T-helper 1 cell (primary cell): ENCODE measurements at places on chromosomes 11 and 22.

DNA sequence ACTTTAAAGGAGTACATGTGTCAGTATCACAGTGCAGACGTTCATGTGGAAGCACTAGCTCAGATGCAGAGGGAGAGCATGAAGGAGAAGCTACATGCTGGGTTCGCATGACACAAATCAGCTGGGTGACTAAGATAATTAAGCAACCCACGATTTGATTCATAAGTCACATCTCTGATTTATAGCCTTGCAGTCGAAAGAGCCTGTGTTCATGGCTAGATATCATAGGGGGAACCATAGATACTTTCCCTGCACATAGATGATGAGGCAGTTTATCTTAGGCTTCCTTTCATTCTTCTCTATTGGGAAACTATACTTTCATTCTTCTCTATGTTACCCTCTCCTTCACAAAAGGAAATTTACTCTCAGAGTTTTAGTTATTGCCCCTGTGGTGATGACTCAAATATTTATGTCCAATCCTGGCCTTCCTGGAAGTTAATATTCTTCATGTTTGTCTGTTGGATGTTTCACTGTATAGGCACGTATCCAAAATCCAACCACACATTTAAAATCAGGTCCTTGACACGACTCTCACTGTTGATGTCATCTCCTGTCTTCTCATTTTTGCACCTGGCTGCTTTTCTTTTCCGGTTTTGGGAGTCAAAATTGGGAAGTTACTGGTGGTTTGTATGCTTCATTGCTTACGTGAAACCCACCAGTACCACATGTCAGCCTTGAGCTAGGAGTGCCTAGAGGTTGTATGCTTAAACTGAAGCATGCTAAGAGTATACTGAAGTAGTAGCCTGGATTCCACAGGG lies 56.3 kb upstream of the SLC5A12 start:
- DNase-seq, result no peak

GRCh38 chr11:76410851-76411357 lies 29.8 kb downstream of the GVQW3 start:
- DNase-seq, result no peak

DNA sequence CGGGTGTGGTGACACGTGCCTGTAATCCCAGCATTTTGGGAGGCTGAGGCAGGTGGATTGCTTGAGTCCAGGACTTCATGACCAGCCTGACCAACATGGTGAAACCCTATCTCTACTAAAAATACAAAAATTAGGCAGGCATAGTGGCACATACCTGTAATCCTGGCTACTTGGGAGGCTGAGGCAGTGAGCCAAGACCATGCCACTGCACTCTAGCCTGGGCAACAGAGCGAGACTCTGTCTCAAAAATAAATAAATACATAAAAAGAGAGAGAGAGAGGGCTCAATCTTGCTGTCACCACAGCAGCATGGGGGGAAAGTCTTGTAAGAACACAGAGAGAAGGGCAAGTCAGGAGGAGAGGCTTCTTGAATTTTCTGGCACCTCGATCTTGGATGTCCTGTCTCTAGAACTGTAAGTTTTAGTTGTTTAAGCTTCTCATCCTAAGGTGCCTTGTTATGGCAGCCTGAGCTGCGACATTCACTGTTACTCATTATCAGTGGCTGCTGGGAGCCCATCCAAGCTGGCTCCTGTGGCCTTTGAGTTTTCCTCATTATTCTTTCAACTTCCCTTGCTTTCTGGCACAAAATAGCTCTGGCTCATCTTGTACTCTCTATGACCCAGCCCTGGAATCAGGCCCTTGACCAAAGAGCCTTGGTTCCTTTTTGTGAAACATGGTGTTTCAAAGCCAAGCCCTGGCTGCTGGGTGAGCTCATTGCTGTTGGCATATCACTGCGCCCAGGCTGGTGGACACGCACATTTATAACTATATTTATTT lies 8.0 kb upstream of the PSMC3 start:
- DNase-seq, result no peak

- no peak for DNase-seq
These were observed 88.5 kb upstream of the FIBIN start for GRCh38 chr11:26905368-26905767.

GRCh38 chr11:20004866-20005265 lies 155.4 kb downstream of the DBX1 start:
- no peak for DNase-seq

DNA sequence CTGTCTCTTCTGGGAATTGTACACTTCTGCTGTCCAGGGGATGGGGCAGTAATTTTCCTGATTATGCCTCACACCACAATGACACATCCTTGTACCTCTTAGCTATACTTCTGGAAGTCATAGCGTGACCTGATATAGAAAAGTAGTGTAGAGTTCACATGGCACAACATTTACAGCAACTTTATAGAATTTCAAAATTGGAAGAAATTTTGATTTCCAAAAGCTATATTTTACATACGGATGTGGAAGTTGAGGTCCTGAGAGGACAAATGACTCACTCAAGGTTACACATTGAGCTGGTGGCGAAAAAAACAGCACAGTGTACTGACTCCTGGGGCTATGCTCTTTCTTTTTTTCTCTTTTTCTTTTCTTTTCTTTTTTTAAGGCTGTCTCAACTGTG lies 6.3 kb upstream of the CYP2R1 start:
- DNase-seq, result no peak

DNA sequence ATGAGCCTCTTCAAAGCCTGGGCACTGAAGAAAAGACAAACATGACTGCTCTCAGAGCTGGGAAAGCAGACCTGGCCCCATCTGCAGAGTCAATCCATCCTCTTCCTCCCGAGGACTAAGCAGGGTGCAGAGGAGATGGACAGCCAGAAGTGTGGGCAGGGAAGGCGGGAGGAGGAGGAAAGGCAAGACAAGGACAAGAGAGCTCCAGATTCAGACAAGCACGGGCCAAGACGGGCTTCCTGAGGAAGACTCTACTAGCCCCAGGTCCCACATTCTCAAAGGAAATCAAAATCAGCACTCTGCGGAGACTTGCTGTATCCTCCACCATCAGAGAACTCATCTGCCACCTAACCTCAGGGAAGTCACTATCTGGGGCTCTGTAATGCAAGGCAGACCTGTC lies 28.5 kb downstream of the OPCML start:
- no peak for DNase-seq

GRCh38 chr11:75445315-75445953 lies 12.4 kb upstream of the KLHL35 start:
- peak; percentile 49 for DNase-seq

GRCh38 chr11:59197991-59198390 lies 14.7 kb downstream of the MPEG1 start:
- DNase-seq, result no peak

DNA sequence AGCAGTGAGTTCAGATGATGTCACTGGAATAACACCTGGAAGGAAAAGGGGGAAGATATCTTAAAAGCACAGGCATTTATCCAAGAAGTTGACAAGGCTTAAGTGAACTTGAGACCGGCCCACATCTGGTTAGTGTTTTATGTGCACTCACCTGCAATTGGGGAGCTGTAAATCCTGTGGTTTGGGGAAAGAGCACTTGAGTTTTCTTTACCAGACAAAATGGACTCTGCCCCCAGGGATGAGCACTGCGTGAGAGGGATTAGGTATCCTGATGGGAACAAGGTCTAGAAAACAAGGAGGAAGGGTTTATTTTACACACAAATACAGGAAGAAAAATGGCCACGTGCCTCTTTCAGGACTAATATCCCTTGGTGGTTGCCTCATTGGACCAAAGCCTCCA lies 15.2 kb downstream of the E2F8 start:
- no peak for DNase-seq

DNA sequence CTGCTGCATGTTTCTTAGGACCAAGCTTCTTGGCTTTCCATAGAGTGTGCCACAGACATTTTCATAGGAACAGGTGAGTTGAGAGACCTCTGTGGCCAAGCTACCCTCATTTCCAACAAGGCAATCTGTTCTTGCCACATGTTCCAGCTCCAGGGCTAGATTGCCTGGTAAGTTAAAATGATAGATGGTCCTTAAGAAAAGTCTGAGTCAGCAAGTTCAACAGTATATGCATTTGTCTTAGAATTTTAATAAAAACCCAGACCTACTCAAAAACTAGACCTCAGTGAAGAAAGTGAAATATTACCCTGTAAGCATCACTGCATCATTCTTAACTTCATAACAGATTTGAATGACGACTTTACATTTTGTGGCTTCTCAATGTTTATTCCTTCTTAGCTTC lies 1123.6 kb downstream of the DLG2 start:
- no peak for DNase-seq

DNA sequence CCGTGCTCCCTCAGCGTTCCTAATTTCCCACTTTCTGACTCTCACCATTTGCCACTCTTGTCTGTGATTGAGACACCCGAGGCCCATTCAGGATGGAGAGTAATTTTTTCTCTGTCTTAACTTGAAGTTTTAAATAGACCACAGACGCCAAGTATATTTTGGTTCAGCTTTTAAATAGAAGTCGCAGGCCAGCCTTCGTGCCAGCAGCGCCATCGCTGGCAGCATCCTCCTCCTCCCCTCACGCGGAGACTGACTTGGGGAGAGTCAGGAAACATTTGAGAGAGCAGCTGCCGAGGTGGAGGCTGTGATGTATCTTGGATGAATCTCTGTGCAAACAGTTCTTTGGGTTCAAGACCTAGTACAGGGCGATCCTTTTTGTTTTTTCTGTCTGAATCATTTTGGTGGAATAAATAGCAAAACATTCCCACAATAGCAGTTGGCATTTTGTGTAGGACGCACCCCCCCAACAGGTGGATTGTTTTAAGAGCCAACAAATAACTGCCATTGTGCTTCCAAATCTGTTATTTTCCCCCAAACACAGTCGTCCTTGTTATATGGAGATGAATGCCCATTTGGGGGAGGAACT lies 889 bp upstream of the DMC1 start:
- peak; percentile 9 for DNase-seq

DNA sequence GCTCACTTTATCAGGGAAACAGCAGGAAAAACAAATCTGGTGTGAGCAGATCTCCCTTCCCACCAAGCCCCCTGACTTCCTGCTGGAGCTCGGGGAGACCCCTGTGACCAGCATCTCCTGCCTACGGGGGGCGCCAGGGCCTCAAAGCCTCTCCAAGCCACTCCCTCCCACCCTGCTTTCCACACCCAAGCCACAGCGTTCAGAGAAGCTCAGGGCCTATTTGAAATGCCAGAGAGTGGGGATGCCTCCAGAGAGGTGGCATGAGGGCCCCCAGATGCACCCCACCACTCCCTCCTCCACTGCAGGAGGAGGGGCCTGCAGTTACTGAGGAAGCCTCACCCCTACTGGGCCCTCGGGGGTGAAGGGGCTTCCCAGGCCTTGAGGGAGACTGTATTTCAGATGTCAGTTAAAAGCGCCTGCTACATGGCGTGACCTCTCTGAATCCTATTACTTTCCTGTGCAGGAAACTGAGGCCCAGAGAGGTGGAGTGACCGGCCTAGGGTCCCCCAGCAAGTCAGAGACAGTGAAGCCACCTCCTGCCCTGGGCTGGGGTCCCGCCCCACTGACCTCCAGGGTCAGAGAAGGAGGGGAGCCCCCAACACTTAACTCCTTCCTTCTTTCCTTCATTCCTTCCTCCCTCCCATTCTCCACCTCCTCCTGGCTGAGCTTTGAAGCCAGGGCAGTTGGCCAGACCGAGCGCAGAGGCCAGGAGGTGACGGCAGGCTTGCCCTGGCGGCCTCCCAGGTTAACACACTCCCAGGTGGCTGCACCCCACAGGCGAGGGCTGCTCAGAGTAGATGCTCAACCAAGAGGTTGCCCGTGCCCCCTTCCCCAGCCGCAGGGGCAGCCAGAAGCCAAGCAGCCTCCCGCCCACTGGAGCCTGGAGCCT lies 6.0 kb upstream of the CDKN1C start:
- DNase-seq, result no peak

DNA sequence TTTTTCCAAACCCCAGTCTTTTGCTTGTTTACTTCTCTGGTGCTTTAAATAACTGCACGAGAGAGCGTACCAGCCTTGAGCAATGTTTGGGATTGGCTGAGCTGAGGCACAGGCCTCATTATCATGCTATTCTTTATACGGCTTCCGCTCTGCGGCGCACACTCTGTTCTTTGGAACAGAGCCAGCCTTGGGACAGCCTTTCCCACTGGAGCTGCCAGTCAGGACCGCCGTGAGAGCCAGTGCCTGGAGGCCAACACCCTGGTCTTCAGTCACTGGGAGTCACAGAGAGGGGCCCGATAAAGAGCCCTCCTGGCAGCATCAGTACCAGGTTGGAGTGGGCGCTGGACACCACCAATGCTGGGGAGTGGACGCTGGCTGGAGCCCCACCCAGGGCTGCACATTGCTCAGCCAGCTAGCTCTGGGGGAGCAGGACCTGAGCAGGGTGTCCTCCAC lies 125.6 kb downstream of the BCR start:
- DNase-seq, result no peak

DNA sequence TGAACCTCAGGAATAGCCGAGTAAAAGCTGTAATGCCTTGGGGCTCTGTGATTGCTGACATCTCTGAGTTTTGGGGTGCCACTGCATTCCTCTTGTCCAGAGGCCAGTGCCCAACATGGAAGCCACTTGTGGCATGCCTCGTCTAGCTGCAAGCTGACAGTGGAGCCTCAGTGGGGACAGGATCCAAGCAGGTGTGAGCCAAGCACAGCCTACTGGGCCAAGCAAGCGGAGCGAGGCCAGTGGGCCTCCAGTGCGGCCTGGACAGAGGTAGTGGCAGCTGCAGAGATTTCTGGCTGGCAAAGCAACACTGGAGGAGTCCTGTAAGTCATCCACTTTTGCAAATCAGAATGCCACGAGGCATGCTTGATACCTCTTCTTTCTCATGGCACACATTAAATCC lies 1038.2 kb upstream of the CNTN5 start:
- DNase-seq, result no peak

DNA sequence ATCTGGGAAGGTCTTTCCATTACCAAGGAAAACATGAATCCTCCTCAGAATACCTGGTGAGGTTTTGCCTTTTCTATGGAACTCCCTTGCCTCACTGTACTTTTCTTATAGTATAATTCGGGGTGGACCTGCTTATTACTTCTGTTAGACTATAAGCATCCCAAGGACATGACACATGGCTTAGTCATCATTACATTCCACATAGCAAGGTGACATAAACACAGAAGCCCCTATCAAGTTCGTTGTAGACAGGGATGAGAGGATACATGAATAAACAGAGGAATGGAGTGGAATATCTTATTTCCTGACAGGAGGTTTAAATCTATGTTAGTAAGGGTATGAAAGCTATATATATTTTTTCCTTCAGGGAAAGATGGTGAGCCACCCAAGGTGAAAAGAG lies 532.2 kb upstream of the CCDC90B start:
- no peak for DNase-seq

DNA sequence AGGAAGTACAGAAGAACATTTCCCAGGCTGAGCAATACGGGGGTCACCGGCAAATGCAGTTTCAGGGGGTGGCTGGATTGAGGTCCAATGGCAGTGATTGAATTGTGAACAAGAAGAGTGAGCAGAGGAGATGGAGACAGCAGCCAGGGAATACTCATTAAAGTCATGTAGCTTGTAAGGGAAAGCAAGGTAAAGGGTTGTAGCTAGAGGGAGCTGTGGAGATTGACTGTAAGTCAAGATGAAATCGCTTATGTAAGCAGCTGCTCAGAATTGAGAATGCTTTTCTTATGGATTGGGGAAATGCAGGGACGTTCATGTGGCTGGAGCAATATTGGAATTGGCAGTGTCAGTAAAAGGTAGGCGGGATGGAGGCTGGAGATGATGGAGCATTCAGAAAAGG lies 111.4 kb upstream of the TBCEL start:
- no peak for DNase-seq
